Cortex of kidney (tissue), 1 donor: ENCODE measurements at places on chromosomes 6 and 20.

DNA sequence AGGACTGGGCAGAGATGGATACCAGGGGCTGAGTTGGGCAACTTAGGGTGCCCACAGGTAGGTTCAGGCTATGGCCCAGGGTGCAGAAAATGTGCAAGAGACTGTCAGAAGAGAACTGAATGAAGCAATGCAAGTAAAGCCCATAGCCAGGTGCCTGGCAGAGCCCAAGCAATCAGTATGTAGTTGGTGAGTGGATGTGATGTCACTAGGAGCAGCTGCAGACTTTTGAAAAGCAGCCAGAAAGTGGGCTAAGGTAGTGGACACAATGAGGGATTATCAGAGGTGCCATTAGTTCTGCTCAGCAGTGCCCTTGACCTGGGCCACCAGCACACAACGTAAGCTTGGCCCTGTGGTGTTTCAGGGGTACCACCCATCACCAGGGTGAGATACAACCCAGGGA is 135.3 kb downstream of the SOBP start:
- DNase-seq, result no peak

- DNase-seq, result no peak
These were observed 7.3 kb downstream of the EYA4 start for GRCh38 chr6:133248241-133249001.

GRCh38 chr6:111722179-111722731 is 116.6 kb upstream of the TRAF3IP2 start:
- no peak for DNase-seq

DNA sequence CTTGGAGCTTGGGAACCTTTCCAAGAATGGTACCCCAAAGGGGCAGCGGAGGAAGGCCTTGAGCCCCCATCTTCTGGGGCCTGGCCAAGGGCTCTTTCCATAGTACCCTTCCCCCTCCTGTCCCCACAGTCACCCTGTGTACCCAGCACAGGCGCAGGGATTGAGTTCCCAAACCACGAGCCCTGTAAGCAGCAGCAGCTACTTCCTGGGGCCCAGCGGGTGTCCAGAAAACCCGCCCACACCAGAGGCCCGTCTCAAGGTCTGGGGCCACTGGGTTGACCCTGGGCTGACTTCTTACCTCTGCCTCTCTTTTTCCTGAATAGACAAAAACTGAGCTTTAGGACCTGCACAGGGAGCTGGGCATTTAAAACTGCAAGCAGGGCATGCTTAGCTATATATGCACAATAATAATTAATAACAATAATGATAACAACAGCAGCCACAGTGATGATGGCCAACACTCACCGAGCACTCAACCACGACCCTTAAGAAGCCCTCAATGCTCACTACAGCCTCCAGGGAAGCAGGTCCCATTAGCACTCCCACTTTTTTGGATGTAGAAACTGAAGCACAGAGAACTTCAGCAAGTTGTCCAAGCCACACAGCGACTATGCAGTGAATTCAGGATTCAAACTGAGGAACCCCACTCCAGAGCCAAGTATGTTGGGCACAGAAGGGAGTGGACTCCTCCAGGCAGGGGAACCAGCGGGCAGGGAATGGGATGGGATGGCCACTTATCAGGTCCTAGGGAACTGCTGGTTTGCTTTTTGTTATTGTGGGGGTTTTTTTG is 14.5 kb downstream of the NOL4L start:
- no peak for DNase-seq

GRCh38 chr20:32535953-32536823 is 48.9 kb downstream of the NOL4L start:
- DNase-seq, result no peak

GRCh38 chr6:33958526-33959328 is 154.9 kb upstream of the MLN start:
- DNase-seq, result no peak
